ENCODE measurements at places on chromosomes 6 and 20.

DNA sequence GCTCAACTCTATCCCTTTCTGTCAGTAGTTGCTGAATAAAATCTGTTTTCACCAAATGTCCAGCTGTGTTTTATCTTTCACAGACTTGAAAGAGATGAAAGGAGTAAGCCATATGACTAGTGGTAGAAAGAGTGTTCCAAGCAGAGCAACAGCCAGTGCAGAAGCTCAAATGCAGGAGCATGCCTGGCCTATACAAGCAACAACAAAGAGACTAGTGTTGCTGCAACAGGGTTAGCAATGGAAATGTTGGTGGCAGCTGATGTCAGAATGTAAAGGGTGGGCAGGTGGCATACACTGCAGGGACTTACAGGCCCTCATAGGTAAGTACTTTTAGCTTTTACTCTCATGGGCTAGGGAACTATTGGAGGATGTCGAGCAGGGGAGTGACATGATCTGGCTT lies 5.2 kb upstream of the HINT3 start:
- DNase-seq: no peak

DNA sequence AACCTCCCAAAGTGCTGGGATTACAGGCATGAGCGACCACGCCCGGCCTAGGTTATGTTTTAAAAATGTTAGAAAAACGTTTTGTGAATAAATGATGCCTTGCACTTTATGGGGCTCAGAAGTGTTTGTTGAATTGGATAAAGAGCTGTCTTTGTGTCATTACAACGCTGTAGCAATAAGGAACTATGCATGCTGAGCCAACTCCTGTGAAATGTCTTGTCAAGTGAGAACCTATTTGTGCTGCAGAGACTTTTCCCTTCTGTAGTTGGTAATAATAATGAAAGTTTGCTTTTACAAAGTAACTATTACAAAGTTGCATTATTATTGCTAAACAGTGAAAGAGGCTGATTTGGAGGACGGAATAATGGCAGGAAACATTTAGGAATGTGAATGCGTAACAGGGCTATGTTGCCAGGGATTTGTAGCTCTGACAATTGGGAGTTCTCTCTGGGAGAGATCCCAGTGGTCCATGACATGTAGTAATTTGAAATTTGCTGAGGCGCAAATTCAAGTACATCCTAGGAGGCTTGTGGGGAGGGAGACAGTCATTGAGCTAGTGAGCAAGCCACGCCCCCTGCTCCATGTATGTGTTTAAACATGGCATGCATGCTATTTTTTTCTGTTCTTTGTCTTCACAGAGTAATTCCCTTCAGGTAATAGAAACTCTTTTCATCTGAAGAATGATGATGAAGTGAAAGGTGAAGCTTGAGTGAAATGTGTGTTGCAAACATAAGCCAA lies 16.8 kb upstream of the BICRAL start:
- DNase-seq: no peak

DNA sequence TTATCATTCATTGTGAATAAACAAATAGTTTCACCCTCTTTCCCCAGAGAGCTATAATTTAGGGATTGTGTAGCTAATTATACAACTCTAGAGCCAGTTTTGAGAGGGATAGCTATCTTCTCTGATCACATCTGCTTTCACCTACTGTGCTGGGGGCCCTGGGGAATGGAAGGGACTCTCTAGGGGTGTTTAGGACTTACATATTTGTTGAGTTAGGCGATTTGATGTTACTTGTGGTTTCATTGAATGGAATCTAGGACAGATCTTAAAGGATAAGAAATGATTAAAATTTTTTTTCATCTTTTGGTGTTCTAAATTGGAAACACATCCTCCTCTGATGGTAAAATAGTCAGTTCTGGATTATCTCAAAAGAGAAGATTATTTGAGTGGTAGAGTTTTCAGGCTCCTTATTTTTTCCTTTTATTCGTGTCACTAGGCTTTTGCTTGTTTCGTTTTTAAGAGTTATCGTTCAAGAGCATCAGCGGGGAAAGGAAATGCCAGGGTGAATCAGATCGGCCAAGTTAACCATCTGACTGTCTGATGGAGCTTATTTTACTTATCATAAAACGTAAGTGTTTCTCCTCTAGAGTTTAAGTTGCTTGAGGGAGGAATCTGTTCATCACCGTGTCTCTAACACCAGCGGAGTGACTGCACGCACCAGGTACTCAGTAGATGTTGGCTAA lies 236.7 kb downstream of the FARS2 start:
- DNase-seq: no peak

- DNase-seq: no peak
Measured at GRCh38 chr20:7924692-7925091, 15.6 kb downstream of the HAO1 start.

DNA sequence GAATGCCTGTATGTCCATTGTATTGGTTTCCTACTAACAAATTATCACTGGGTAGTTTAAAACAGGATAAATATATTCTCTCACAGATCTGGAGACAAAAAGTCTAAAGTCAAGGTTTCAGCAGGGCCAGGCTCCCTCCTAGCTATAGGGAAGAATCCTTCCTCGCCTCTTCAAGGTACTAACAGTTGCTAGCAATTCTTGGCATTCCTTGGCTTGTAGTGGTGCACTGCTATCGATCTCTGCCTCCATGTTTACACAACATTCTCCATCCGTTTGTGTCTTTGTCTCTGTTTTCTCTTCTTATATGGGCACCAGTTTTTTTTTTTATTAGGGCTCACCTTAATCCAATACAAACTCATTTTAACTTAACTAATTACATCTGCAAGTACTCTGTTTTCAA lies 48.9 kb downstream of the OR2B6 start:
- no peak for DNase-seq

DNA sequence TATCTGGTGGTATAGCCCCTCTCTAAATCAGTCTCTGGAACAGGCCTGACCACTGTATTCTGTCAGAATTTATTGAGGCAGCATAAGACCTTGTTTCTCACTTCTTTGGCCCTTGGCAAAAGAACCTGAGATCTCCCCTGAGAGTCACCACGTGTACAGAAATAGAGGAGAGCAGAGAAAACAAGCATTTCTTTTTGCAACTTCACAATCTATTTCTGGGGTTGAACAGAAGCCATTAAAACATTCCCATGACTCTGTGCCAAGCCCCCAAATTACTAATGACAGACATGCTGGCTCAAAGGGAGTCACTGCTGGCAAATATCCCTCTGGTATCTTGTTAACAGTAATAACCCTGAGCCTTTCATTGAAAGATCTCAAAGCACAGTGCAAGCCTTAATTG lies 395.3 kb downstream of the MAFB start:
- no peak for DNase-seq

DNA sequence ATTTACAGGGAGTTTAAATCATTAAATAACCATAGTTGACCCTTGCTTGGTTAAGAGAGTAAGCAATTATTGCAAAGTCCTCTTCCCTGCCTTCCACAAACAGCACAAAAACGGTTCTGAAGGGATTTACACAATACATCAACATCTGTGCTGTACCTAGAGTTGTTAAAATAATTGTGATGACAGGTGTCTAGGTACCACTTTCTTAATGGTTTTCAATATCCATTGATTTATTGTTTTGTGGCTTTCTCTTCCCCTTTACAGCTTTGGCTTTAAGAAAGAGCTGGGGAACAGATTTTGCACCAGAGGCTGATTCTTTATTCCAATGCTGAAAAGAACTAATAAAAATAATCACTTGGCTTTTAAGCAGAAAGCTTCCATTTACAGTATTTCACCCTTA lies 598 bp upstream of the SOX4 start:
- no peak for DNase-seq

DNA sequence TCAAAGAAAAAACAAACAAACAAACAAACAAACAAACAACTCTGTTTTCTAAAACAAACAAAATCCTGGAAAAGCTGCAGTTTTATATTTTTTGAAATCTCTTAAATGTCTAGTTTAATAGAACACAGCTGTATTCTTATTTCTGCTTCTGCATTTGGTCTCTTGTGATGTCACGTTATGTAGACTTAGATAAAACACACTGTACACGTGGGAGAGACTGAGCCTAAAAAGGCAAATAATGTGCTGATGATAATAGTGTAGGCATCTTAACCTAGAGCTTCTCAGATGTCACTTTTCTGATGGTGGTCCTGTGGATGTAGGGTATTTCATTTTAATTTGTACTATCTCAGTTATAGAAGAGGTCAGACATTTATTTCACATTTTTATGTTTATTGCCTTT lies 261.7 kb downstream of the UTRN start:
- no peak for DNase-seq

DNA sequence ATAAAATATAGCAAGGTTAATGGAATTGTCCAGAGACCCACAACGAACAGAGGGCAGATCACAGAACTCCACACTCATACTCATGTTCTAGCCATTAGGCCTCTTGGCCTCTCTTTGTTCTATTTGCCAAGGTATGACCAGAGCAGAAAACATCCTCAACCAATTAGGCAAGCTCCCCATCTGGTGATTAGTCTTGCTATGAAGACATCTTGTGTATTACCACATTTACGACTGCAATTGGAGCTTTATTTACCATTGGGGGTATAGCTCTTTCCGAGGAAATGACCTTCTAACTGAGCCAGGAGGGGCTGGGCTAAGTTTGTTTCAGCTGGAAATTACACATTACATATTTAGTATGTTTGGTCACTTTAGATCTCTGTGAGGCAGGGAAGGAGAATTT lies 593.9 kb downstream of the CD109 start:
- no peak for DNase-seq

- DNase-seq: no peak
Measured at GRCh38 chr6:43200541-43200940, 18.5 kb downstream of the CUL9 start.

- DNase-seq: no peak
Measured at GRCh38 chr6:107862383-107862782, 38.3 kb upstream of the SCML4 start.

DNA sequence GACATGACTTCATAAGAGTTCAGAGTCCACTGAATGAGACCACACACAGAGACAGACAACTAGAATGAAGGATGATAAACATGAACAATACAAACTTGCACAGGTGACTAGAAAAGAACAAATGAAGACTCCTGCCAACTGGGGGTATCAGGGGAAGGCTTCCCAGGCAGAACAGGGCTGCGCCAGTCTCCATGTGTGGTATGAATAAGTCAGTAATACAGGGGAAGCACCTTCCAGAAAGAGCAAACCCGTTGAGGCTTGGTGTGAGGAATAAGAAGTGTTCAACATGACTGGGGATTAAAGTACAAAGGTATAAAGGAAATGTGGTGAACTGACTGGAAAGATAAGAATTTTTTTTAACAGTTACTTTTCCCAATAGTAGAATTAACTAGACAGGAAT lies 3.7 kb upstream of the SLC17A2 start:
- no peak for DNase-seq

Measured in stimulated activated naive CD4-positive, alpha-beta T cell (primary cell).